ENCODE measurements at places on chromosomes 13 and 19. TPM values are rescaled to one million over a fixed set of nuclear protein-coding genes. Genes with fewer than 3 reads are reported as not detected.

Gene ZNF486
- 13.4 TPM for total RNA-seq

Gene CBY2
- not detected for total RNA-seq

Gene PEG3
- not detected for total RNA-seq

Gene RDH8
- not detected for total RNA-seq

Gene ZNF738
- 12.4 TPM for total RNA-seq

Gene POLRMT
- total RNA-seq, result 47.0 TPM

Gene SIGLECL1
- not detected for total RNA-seq

Gene PIAS4
- 30.6 TPM for total RNA-seq

Gene CNFN
- not detected for total RNA-seq

Gene CTXN1
- total RNA-seq, result not detected

Gene SLC1A6
- total RNA-seq, result not detected

Gene IGFLR1
- total RNA-seq, result 245 TPM

DNA sequence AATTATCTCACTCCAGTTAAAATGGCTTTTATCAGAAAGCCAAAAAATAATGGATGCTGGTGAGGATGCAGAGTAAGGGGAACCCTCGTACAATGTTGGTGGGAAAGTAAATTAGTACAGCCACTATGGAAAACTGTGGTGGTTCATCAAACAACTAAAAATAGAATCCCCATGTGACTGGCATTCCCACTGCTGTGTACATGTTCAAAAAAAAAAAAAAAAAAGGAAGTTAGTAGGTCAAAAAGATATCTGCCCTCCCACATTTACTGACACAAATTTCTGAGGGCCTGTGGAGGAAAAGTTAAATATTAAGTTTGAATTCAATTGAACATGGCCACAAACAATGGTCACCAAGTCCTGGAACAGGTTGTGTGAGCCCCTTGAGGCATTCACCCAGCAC, 9.8 kb upstream of the ZSCAN5A start:
- no peak for DNase-seq

GRCh38 chr13:46685006-46685730, 111.8 kb downstream of the ESD start:
- DNase-seq, result no peak

- DNase-seq, result no peak
Measured at GRCh38 chr19:57813919-57814504, 701 bp downstream of the ZNF552 start.

GRCh38 chr19:6425732-6426620, 1.4 kb upstream of the KHSRP start:
- DNase-seq, result no peak

GRCh38 chr13:22925881-22926747, 254.7 kb upstream of the SGCG start:
- DNase-seq, result no peak

GRCh38 chr13:46086421-46086922, 18.4 kb downstream of the CPB2 start:
- no peak for DNase-seq

DNA sequence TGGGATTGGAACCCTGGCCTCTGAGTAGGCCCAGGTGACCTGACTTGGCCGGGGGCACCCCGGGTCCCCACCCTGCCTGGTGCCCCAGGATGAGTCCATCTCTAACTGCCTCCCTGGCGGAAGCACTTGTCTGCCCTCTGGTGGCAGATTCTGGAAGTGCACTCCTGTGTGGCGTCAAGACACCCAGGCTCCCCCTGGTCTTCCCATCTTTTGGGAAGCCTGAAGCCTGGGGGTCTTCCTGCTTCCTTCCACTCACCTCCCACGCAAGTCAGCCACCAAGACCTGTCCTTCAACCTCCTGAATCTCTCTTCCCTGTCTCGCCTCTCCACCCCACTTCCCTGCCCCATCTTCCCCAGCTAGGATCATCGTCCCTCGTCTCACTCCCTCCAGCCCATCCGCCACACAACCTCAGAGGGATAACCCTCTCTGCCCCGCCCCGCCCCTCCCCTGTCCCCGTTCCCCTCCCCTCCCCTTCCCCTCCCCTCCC, 7.4 kb downstream of the RABAC1 start:
- peak; percentile 97 for DNase-seq

DNA sequence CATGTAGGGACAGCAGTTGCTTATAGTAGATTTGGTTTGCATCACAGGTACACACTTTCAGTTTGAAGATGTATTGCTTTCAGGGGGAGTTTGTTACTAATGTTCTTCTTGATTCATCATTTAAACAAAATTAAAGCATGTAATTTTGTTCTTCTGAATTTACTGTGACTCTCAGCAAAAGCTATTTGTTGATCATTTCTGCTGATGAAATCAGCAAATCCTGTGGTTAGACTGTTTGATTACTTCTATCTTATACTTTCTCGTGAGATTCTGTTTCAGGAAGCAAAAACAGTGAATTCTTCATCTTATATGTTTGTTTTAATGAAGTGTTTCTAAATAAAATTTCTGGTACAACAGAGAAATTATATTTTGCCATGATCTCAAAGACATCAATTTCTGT, 497.6 kb downstream of the GPC6 start:
- no peak for DNase-seq

DNA sequence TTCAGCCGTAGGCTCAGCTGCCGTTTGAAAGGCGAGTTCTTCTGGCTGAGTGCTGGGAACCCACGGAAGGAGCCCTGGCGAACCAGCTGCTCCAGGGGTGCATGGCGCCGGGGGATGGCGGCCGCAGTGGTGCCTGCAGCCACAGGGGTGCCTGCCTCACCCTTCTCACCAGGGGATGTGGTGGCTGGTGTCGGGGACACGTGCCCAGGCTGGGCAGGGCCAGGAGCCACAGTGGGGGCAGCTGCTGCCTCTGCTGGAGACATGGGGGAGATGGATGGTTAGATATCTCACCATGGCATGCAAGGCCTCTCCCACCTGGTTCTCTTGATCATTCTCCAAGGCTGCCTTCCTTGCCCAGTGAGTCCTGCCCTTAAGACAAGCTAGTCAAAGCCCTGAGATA, 17.1 kb downstream of the NUMBL start:
- DNase-seq, result no peak

GRCh38 chr19:5041168-5041912, 72.4 kb downstream of the KDM4B start:
- no peak for DNase-seq

DNA sequence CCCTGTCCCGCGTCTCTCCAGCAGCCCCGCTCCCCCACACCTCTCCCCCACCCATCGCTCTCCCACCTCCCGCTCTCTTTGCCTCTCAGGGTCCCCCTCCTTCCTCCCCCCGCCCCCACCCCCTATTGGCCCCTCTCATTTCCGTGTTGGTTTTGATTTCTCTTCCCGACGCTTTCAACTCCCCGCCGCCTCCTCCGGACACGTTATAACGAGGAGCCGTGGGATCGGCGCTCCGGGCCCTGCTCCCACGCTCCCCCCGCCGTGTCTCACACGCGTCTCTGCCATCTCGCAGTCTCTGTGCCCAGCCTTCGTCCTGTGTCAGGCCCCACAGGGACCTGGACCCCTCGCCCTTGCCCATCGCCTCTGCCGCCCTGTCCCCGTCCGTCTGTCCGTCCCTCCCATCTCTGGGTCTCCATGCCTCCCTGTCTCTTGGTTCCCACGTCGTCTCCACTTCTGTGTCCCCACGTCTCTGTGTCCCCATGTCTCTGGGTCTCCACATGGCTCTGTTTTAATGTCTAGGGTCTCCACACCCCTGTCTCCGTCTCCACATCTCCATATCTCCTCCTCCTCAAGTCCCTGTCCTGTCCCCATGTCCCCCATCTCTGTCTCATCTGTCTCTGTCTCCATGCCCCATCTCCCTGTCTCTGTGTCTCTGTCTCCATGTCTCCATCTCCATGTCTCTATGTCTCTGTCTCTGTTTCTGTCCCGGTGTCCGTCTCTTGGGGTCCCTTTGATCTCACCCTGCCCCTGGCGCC, 13.1 kb downstream of the ERFL start:
- DNase-seq, result no peak

- no peak for DNase-seq
Measured at GRCh38 chr13:73991384-73991783, 142.8 kb downstream of the KLF12 start.

- DNase-seq, result peak; percentile 54
Measured at GRCh38 chr19:16016226-16017137, 59.8 kb upstream of the TPM4 start.

GRCh38 chr13:74569251-74569650, 435.0 kb upstream of the KLF12 start:
- no peak for DNase-seq

- no peak for DNase-seq
Measured at GRCh38 chr13:100382785-100383184, 205.8 kb downstream of the GGACT start.

GRCh38 chr19:43743059-43743458, 11.7 kb downstream of the SMG9 start:
- no peak for DNase-seq

All from activated naive CD4-positive, alpha-beta T cell treated with anti-CD3 and anti-CD28 coated beads, Interleukin-2, amount 50 U/mL, for 72 hours (primary cell).